Activated T-cell treated with anti-CD3 and anti-CD28 coated beads for 1 hour (primary cell): ENCODE measurements at places on chromosomes 4 and X.

- no peak for DNase-seq
These were observed 5.7 kb upstream of the JADE1 start for GRCh38 chr4:128803783-128804182.

DNA sequence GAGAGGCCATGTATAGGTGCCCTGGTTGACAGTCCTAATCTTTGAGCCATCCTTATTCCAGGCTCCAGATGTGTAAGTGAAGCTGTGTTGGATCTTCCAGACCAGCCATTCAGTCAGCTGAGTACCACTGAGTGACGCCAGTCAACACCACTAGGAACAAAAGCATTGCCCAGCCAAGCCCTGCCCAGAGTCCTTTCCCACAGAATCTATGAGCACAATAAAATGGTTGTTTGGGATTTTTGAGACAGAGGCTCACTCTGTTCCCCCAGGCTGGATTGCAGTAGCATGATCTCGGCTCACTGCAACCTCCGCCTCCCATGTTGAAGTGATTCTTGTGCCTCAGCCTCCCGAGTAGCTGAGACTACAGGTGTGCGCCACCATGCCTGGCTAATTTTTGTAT is 262.5 kb downstream of the BCOR start:
- DNase-seq = no peak

GRCh38 chrX:46712764-46713163 is 46.2 kb downstream of the SLC9A7 start:
- DNase-seq = no peak

DNA sequence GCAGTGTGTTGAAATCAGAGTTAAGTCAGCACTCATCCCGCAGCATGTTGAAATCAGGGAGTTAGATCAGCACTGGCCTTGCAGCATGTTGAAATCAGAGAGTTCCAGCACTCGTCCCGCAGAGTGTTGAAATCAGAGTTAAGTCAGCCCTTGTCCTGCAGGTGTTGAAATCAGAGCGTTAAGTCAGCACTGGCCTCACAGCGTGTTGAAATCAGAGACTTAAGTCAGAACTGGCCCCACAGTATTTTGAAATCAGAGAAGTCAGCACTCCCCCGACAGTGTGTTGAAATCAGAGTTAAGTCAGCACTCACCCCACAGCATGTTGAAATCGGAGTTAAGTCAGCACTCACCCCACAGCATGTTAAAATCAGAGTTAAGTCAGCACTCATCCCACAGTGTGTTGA is 10.9 kb upstream of the UVSSA start:
- no peak for DNase-seq

- no peak for DNase-seq
These were observed 25.1 kb downstream of the SCARB2 start for GRCh38 chr4:76188557-76188956.

GRCh38 chrX:46912603-46913491 is 626 bp downstream of the JADE3 start:
- no peak for DNase-seq

DNA sequence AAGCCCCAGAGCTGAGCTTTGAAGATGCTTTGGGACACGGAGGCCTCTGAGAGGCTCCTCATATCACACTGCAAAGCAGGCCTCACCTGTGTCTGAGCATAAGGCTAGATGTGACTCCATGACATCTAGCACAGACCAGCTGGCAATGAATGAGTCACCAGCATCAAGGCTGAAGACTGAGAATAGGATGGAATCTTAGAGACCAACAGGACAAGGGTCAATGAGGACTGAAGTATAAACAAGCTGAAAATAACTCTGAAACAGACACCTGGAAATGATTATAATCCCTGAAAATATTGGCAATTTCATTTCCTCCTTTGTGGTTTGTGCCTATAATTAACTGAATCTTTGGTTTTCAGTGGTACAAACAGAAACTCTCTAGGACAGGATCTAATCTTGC is 87.1 kb upstream of the PRPS1 start:
- DNase-seq = no peak
